ENCODE measurements at places on chromosomes 4 and X.

DNA sequence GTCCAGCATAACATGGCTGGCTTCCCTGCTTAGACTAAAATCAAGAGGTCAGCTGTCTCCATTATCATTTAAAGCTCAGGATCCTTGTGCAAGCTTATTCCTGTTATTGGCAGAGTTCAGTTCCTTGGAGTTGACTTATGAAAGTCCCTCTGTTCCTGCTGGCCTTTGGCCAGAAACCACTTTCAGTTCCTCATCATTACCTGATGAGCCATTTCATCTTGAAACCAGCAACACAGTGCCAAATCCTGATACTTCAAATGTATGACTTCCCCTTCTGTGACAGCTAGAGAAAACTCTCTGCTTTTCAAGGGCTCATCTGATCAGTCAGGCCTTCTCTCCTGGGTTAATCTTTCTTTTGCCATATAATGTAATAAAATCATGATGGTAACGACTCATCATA is 110.6 kb upstream of the FSTL5 start:
- no peak for DNase-seq

- DNase-seq = no peak
Observed at GRCh38 chr4:7435471-7436061, 836 bp upstream of the PSAPL1 start.

DNA sequence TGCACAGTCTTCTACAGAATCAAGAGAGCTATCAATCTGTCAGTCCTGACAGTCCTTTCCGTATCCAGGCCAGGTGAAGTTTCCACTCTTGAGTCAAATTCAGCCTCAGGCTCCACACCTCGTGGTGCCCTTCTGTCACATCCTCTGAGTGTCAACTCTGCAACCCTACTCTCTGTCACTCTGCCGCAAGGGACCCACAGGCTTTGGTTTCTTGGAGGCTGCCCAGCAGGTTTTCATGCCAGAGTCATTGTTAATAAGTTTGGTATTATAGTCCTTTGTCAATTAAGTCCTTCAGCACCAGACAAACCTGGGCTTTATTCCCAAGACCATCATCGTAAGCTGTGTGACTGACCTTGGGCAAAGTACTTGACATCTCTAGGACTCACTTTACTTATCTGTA is 83.4 kb upstream of the KLHL13 start:
- no peak for DNase-seq

DNA sequence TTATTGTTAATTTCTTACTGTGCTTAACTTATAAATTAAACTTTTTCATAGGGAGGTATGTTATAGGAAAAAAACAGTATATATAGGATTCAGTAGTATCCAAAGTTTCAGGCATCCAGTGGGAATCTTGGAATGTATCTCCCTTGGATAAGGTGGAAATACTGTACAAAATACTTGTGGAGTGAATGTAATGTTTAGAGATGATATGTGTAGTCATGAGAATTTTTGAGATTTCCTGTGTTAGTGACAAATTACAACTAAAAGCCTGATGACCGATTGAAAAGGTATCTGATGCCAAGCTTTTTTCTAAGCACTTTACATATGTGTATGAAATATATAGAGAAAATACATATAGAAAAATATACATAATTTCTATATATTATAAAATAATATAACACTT is 69.2 kb downstream of the STK32B start:
- DNase-seq = peak; percentile 88

- DNase-seq = peak; percentile 70
Observed at GRCh38 chrX:136725441-136726104, 55.2 kb downstream of the ARHGEF6 start.

- peak; percentile 41 for DNase-seq
Observed at GRCh38 chr4:53653484-53654053, 62.3 kb upstream of the LNX1 start.

DNA sequence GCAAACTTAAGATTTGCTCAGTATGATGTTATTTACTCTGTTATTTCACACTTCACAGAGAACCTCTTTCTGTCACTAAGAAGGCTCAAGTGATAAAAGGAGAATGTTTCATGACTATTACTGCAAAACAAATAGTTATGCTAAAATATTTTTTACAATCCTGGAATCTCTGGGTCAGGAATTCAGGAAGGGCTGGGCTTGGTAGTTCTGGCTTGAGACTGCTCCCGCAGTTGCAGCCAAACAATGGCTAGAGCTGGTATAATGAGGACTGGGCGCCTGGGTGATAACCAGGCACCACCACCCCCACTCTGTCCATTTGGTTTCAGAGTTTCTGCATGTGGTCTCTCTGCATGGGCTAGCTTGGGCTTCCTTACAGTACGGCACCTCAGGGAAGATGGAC is 28.7 kb upstream of the SPP1 start:
- DNase-seq = no peak

GRCh38 chr4:60737858-60738257 is 462.3 kb upstream of the ADGRL3 start:
- DNase-seq = no peak

DNA sequence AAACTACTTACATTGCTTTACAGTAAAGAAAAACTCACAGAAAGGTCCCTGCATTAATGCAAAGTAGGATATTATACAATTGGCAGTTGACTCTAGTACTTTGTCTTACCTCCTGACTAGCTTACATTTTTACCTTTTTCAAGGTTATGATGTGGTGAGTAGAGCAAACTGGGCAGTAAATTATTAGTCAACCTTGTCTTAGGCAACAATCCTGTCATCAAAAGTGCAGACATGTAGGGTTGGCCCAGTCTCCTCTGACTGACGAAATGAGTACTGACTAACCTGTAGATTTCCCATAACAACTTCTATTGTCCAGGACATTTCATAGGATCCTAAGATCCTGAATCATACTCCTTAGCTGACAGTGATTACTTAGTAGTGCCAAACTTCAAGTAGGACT is 142.0 kb upstream of the NUDT6 start:
- no peak for DNase-seq

DNA sequence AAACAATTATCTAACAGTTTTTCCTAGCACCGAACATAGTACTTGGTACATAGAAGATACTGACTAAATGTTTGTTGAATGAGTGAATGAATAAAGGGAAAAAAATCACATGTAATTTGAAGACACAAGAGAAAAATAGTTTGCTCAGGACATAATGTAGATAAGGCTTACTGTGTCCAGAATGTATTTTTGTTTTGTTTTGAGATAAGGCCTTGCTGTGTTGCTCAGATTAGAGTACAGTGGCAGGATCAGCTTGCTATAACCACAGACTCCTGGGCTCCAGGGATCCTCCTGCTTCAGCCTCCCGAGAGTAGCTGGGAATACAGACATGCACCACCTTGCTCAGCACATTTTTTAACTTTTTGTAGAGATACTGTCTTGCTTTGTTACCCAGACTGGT is 6.5 kb downstream of the FAM199X start:
- peak; percentile 26 for DNase-seq

DNA sequence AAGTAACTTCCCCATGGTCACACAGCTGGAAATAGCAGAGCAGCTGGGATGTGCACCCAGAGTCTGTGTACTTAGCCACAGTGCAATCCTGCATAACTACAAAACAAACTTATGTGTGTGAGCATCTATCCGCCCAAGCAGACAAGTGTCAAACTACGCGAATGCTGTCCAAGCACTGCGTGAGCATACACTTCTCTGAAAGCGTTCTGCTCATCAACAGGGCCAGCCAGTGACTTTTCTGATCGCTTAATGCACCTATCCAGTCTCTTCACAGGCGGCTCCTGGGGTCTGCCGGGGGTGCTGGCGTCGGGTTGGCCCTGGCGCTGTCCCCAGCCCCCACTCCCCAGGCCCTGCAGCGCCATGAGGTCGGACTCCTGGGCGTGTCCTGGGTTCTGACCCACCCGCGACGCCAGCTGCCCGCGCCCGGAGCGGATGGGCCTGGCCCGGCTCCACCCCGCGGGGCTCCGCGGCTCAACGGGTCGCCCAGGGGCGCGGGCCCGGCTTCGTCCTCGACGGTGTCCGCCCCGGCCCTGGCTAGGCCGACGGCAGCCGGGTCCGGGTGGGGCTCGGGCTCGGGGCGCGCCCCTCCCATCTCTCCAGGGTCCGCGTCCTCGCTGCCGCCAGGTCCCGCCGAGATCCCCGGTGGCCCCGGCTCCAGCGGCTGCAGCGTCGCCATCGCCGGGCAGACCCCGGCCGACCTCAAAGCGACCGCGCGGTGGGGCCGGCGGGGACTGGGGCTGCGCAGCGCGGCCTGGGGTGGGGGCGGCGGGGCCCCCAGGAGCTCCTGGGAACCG is 1.3 kb upstream of the ZNF141 start:
- DNase-seq = no peak

DNA sequence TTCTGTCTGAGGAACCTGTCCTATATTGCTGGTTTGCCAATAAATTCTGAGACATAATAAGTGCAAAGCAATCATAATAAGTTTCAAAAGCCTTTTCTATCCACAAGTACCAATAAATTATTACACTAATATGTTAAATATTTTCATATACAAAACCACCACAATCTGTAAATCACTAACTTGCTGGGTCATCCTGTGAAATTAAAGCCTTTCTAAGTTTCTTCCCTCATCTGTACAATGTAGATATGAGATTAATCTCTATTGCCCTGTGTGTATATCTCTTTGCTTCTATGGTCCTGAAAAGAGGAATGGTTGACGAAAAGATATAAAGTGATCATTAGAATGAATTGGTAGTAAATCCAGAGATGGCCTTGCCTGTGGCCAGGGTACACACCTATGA is 231.6 kb downstream of the NR3C2 start:
- DNase-seq = no peak

All from fibroblast of skin of back (primary cell).